Endothelial cell of umbilical vein (primary cell): ENCODE measurements at places on chromosomes 7 and 10.

GRCh38 chr10:27240212-27241009, at the start of gene ACBD5:
Gene ACBD5 (minus strand): TSS chr10:27240797. CDS start chr10:27240688, 109 bp downstream.
- peak; percentile 84 for DNase-seq
- H3K4me3 ChIP-seq = peak within 1 kb of the TSS; percentile 62
- H3K27me3 ChIP-seq = no peaks in the 10 kb centered on the region
- H3K36me3 ChIP-seq = no peaks in the 10 kb centered on the region

DNA sequence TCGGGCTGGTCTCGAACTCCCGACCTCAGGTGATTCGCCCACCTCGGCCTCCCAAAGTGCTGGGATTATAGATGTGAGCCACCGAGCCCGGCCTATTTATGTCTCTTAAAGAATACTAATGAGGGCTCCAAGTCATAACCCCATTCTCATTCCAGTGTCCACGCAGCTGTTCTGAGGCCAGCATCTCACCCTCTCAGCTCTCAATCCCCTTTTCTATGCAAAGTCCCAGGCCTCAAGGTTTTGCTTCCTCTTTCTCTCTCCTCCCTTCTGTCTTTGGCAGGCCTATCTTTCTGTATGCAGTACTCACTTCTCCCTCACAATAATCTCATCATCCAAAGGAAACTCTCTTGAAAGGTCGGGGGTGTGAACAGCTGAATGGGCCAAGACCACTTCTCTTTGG, 28.0 kb upstream of the VSIR start:
- peaks cover 2% of the 10 kb centered on the region for H3K27me3 ChIP-seq
- H3K4me1 ChIP-seq = peaks cover 6% of the 10 kb centered on the region
- no peak overlapping the region for H3K27ac ChIP-seq

- DNase-seq = no peak
- H3K4me3 ChIP-seq = no peak overlapping the region
- peaks cover 4% of the 10 kb centered on the region for H3K4me1 ChIP-seq
- H3K27ac ChIP-seq = no peak overlapping the region
- no peaks in the 10 kb centered on the region for H3K36me3 ChIP-seq
These were observed 1.0 kb upstream of the PILRA start for GRCh38 chr7:100372256-100372655.

DNA sequence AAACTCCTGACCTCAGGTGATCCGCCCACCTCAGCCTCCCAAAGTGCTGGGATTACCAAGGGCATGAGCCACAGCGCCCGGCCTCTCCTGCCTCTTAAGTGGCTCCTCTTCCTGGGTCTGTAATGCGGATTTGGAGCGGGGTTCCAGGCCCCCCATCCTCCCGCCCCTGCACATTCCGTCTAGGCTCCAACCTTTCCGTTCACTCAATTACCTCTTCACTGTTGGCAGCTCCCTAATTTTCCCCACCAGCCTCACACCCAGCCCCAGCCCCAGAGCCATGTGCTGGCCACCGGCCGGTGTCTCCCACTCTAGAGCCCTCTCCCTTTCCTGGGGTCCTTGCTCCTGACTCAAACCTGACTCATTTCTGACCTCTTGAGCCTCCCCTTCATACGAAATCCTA, 16.6 kb downstream of the ASB13 start:
- H3K4me3 ChIP-seq = no peak overlapping the region
- no peak overlapping the region for H3K27ac ChIP-seq
- H3K36me3 ChIP-seq = no peaks in the 10 kb centered on the region
- no peak for DNase-seq

DNA sequence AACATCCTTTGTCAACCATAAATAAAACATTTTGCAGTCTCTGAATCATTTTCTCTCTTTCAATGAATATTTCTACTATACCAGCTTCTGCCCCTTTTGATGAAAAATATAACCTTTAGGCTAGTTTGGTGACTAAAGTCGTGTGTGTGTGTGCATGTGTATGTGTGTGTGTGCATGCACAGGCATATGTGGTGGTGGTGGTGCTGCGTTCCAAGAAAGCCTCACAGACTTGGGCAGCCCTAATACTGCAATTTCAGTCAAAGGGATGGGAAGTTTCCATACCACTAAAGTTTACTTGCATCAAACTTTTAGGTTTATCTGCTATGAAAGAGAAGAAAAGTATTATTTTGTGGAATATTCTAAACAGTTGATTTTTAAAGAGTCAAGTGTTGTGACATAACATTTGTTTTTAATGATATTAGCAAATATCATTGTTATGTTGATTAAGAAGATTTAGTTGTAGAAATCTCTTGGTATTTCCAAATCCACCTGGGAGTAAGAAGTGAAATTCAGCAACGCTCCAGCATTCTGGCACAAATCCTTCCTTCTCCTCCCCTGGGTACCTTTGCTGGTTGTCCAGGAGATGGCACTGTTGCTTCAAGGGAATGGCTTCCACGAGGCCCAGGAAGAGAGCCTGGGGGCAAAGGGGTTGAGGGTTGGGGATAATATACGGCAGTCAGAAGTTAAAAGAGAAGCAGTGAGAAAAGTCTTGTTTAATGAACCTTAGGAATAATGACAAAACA, 41.5 kb downstream of the ASB4 start:
- no peaks in the 10 kb centered on the region for H3K36me3 ChIP-seq
- no peak overlapping the region for H3K27ac ChIP-seq
- H3K27me3 ChIP-seq = peaks cover 12% of the 10 kb centered on the region
- peaks cover 2% of the 10 kb centered on the region for H3K4me1 ChIP-seq

GRCh38 chr7:144834641-144835144, 1.2 kb downstream of the TPK1 start:
- DNase-seq = no peak
- no peaks in the 10 kb centered on the region for H3K36me3 ChIP-seq
- peak overlapping the region; percentile 96 for H3K4me3 ChIP-seq
- H3K4me1 ChIP-seq = peaks cover 5% of the 10 kb centered on the region
- H3K27ac ChIP-seq = peak overlapping the region; percentile 96

- DNase-seq = no peak
- H3K4me1 ChIP-seq = no peaks in the 10 kb centered on the region
- H3K4me3 ChIP-seq = no peak overlapping the region
- H3K27me3 ChIP-seq = no peaks in the 10 kb centered on the region
- no peaks in the 10 kb centered on the region for H3K36me3 ChIP-seq
These were observed 31.4 kb upstream of the PDCD4 start for GRCh38 chr10:110840225-110840922.

- peaks cover 6% of the 10 kb centered on the region for H3K4me1 ChIP-seq
- H3K27ac ChIP-seq = no peak within 1 kb of the TSS
- peak; percentile 40 for DNase-seq
- peak within 1 kb of the TSS; percentile 25 for H3K4me3 ChIP-seq
- peaks cover 13% of the 10 kb centered on the region for H3K27me3 ChIP-seq
These were observed at the start of gene CAMK1D for GRCh38 chr10:12348870-12349628. Gene CAMK1D (plus strand): TSS chr10:12349547.

GRCh38 chr10:62183442-62183841, 85.2 kb downstream of the RTKN2 start:
- no peak overlapping the region for H3K4me3 ChIP-seq
- no peaks in the 10 kb centered on the region for H3K27me3 ChIP-seq
- no peaks in the 10 kb centered on the region for H3K36me3 ChIP-seq
- no peaks in the 10 kb centered on the region for H3K4me1 ChIP-seq
- DNase-seq = no peak

DNA sequence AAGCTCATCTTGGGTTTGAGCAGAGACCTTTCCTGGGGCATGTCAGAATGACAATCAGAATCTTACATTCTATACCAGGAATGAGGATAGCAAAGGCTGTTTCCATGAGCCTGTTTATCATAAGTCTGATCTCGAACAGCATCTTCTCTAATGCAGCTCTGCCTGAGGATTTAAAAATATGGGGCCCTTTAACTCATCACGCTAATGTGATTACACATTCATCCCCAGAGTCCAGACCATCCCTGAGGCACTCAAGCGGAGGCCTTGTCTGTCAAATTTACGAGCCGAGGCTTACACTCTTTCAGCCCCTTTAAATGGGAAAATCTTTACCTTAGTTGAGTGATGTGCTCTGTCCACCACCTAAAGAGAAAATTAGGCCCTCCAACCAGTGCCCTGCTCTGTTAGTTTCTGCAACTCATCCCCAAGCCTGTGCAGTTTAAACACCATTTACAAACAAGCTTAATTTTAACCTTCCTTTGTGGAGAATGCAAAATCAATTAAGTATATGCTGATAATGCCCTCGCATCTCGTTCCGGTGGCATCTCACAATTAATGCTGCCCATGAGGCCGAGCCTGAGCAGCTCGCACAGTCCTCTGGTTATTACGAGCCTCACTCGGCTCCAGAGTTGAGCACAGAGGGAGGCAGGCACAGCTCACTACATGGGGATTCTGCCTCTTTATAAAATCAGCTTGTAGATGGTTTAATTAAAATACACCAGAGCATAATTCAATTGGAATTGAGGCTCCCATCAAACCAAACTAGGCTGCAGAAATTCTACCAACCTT, 16.0 kb downstream of the CHST15 start:
- H3K4me3 ChIP-seq = no peak overlapping the region
- no peaks in the 10 kb centered on the region for H3K27me3 ChIP-seq
- no peak overlapping the region for H3K27ac ChIP-seq
- no peak for DNase-seq
- H3K4me1 ChIP-seq = no peaks in the 10 kb centered on the region

DNA sequence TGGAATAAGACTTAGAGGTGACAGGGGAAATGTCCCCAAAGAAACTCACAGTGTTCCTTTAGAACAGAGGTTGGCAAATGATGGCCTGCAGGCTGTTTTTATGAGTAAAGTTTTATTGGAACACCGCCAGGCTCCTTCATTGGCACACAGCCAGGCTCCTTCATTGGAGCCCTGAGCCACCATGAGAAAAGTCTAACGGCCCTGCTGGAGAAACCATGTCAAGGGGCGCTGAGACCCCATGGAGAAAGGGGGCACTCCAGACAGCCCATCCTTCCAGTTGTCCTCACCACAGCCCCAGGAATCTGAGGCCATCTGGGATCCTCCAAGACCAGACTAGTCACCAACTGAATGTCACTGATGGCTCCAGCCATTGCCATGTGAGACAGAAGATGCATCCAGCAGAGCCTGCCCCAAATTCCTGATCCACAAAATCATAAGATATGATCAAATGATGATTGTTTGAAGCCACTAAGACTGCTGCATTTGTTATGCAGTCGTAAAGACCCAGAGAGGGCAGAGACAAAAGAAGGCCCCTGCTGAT, 88.2 kb upstream of the GPR26 start:
- no peak overlapping the region for H3K27ac ChIP-seq
- H3K4me3 ChIP-seq = no peak overlapping the region
- H3K4me1 ChIP-seq = no peaks in the 10 kb centered on the region
- H3K36me3 ChIP-seq = no peaks in the 10 kb centered on the region

- no peak overlapping the region for H3K4me3 ChIP-seq
- H3K36me3 ChIP-seq = no peaks in the 10 kb centered on the region
- no peaks in the 10 kb centered on the region for H3K27me3 ChIP-seq
- H3K27ac ChIP-seq = no peak overlapping the region
- H3K4me1 ChIP-seq = no peaks in the 10 kb centered on the region
- no peak for DNase-seq
These were observed 142.8 kb upstream of the MBL2 start for GRCh38 chr10:52915391-52915790.

- DNase-seq = no peak
- no peaks in the 10 kb centered on the region for H3K36me3 ChIP-seq
- no peak overlapping the region for H3K4me3 ChIP-seq
- no peaks in the 10 kb centered on the region for H3K27me3 ChIP-seq
- H3K27ac ChIP-seq = no peak overlapping the region
These were observed 14.6 kb upstream of the NPS start for GRCh38 chr10:127534496-127534895.

DNA sequence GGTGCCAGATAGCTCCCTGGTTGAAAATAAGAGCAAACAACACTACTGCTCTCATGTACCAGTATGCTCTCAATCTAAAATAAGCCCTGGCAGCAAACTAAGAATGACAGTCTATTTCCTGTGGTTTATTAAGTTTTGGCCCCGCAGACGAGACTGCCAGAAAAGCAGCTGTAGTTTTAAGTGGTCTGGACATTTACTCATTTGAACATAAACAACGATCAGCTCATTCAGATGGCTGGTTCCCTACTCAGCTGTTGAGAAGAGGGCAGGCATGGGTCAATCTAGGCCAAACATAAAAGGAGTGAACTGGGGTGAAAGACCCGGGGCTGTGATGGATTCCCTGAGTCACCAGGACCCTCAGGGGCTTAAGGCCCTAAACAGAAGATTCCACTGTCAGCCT, 4.5 kb downstream of the TRIL start:
- peaks cover 14% of the 10 kb centered on the region for H3K27me3 ChIP-seq
- H3K4me3 ChIP-seq = no peak overlapping the region
- H3K4me1 ChIP-seq = peaks cover 15% of the 10 kb centered on the region

GRCh38 chr10:84256510-84257342, 11.9 kb downstream of the RGR start:
- H3K27me3 ChIP-seq = peaks cover 7% of the 10 kb centered on the region
- no peak overlapping the region for H3K27ac ChIP-seq
- no peaks in the 10 kb centered on the region for H3K4me1 ChIP-seq
- no peaks in the 10 kb centered on the region for H3K36me3 ChIP-seq
- H3K4me3 ChIP-seq = no peak overlapping the region
- DNase-seq = peak; percentile 46

- H3K36me3 ChIP-seq = no peaks in the 10 kb centered on the region
- H3K27me3 ChIP-seq = no peaks in the 10 kb centered on the region
- H3K27ac ChIP-seq = no peak overlapping the region
- no peak for DNase-seq
These were observed 22.6 kb downstream of the BICC1 start for GRCh38 chr10:58535311-58535710.

- peaks cover 8% of the 10 kb centered on the region for H3K27me3 ChIP-seq
- H3K4me3 ChIP-seq = no peak overlapping the region
- H3K27ac ChIP-seq = no peak overlapping the region
- no peaks in the 10 kb centered on the region for H3K4me1 ChIP-seq
These were observed 42.8 kb downstream of the RBM20 start for GRCh38 chr10:110686949-110687348.

DNA sequence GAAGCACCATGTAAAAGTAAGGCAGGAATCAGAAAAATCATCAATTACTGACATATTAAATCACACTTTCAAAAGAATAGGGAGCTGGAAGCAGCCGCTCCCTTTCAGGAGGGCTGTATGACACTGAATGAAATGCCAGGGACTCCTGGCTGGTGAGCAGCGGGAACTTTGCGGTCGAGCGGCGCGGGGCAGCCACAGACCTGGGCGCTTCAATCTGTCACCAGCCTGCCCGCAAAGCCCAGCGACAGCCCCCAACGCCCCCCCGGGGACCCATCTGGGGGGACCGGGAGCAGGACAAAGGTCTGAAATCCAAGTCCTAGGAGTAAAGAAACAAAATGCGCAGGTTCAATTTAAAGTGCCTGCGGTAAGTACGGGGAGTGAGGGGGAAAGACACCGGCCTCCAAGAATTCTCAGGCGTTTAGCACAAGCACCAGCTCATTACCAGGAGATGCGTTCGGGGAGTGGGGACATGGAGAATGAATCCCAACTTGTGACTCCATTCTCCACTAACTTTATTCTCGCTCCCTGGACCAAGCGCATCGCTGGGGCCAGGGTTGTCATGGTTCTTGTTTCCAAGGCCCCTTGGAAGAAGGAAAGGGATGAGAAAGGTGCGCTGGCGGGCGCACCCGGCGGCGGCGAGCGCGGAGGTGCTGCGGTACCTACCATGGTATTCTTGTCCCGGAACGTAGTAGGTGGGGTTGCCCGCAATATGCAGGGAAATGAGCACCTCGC, 824 bp downstream of the RELN start:
- H3K4me3 ChIP-seq = peak overlapping the region; percentile 17
- H3K4me1 ChIP-seq = peaks cover 16% of the 10 kb centered on the region
- H3K27me3 ChIP-seq = peaks cover 30% of the 10 kb centered on the region
- DNase-seq = peak; percentile 9
- no peak overlapping the region for H3K27ac ChIP-seq
- no peaks in the 10 kb centered on the region for H3K36me3 ChIP-seq
